ENCODE measurements at places on chromosomes 16 and 17.

GRCh38 chr17:43846963-43847371, at the start of gene CD300LG:
Gene CD300LG, plus strand, starts transcription at chr17:43847176. Its CDS starts 41 bp downstream, at chr17:43847217.
- H3K27ac ChIP-seq, result no peak within 1 kb of the TSS
- DNase-seq, result no peak
- peaks cover 25% of the 10 kb centered on the region for H3K27me3 ChIP-seq
- H3K36me3 ChIP-seq, result no peaks in the 10 kb centered on the region

- H3K36me3 ChIP-seq, result peaks cover 69% of the 10 kb centered on the region
- H3K27ac ChIP-seq, result no peak overlapping the region
- DNase-seq, result peak; percentile 81
- H3K27me3 ChIP-seq, result no peaks in the 10 kb centered on the region
- no peaks in the 10 kb centered on the region for H3K4me1 ChIP-seq
- no peak overlapping the region for H3K4me3 ChIP-seq
These were observed 13.7 kb upstream of the LGALS3BP start for GRCh38 chr17:78993241-78993956.

- no peak overlapping the region for H3K27ac ChIP-seq
- no peak for DNase-seq
- peaks cover 9% of the 10 kb centered on the region for H3K27me3 ChIP-seq
- no peak overlapping the region for H3K4me3 ChIP-seq
- no peaks in the 10 kb centered on the region for H3K36me3 ChIP-seq
These were observed 64.2 kb downstream of the SPECC1 start for GRCh38 chr17:20073055-20073979.

GRCh38 chr17:16081507-16082087, 82.0 kb downstream of the TTC19 start:
- no peak overlapping the region for H3K27ac ChIP-seq
- no peaks in the 10 kb centered on the region for H3K27me3 ChIP-seq
- no peak overlapping the region for H3K4me3 ChIP-seq
- peaks cover 82% of the 10 kb centered on the region for H3K36me3 ChIP-seq

- H3K27me3 ChIP-seq, result no peaks in the 10 kb centered on the region
- H3K36me3 ChIP-seq, result no peaks in the 10 kb centered on the region
- H3K27ac ChIP-seq, result no peak overlapping the region
- DNase-seq, result no peak
- peaks cover 9% of the 10 kb centered on the region for H3K4me1 ChIP-seq
- H3K4me3 ChIP-seq, result no peak overlapping the region
These were observed 5.5 kb downstream of the USP32 start for GRCh38 chr17:60386147-60387058.

- H3K4me3 ChIP-seq, result no peak overlapping the region
- peaks cover 10% of the 10 kb centered on the region for H3K36me3 ChIP-seq
- no peak for DNase-seq
- no peaks in the 10 kb centered on the region for H3K27me3 ChIP-seq
These were observed 24.2 kb downstream of the IGSF6 start for GRCh38 chr16:21628121-21628726.

DNA sequence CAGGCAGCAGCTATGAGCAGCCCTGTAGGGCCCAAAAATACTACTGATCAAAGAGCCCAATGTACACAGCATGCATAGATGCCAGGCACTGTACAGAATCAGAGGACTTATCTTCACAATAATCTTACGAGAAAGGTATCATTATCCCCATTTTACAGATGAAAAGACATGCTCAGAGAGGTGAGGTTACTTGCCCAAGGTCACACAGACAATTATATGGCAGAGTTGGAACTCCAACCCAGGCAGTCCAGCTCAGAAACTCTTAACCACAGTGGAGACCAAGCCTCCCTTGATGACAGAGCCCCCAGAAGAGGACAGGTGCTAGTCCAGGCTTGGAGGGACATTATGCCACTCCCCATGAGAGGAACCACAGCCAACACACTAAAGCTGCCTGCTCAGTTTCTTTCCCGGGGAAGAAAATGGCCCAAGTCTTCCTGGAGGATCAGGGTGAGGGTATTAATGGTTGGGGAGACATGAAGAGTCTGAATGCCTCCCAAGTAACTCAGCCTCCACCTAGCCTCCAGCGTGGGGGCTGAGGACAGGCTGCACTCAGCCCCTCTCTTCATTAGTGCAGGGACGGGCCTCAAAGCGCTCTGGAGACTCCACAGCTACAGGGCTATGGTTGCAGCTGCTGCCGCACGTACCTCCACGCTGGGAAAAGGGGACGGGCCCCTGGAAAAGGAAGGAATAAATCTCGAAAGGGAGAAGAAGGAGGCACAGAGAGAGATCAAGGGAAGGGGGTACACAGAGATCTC, 826 bp downstream of the UNC119 start:
- no peaks in the 10 kb centered on the region for H3K4me1 ChIP-seq
- H3K27ac ChIP-seq, result peak overlapping the region; percentile 63
- H3K4me3 ChIP-seq, result peak overlapping the region; percentile 97
- DNase-seq, result peak; percentile 73

- H3K27me3 ChIP-seq, result peaks cover 22% of the 10 kb centered on the region
- DNase-seq, result no peak
- H3K4me1 ChIP-seq, result no peaks in the 10 kb centered on the region
- no peak overlapping the region for H3K27ac ChIP-seq
These were observed 306.5 kb upstream of the TNRC6C start for GRCh38 chr17:77651988-77652387.

DNA sequence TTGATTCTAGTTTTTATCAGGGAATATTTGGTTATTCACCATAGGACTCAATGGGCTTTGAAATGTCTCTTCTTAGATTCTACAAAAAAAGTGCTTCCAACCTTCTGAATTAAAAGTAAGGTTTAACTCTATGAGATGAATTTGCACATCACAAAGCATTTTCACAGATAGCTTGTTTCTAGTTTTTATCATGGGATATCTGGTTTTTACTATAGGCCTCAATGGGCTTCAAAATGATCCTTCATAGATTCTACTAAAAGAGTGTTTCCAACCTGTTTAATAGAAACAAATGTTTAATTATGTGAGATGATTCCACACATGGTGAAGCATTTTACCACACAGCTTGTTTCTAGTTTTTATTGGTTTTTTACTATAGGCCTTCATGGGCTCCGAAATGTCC, 560.7 kb downstream of the KCNJ18 start:
- no peaks in the 10 kb centered on the region for H3K27me3 ChIP-seq
- no peak overlapping the region for H3K27ac ChIP-seq
- no peak for DNase-seq
- no peak overlapping the region for H3K4me3 ChIP-seq

DNA sequence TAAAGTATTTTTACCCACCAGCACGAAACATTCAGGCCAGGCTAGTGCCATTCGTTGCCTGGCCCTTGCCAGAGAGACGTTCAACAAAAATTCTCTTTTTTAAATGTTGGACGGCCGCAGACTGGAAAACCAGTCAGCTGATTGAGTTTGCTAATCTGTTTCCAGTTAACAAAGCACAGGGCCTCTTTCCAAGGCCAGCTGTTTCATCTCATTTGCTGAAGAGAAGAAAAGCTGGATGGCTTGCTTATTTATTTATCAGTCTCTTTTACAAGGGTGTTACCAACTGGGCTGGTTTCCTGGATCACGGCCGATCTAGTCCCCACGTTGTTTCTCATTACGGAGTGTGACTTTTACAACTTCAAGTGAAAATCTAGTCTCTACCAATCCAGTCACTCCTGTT, 418.7 kb upstream of the DYNLRB2 start:
- H3K27ac ChIP-seq, result no peak overlapping the region
- no peak overlapping the region for H3K4me3 ChIP-seq
- no peak for DNase-seq
- no peaks in the 10 kb centered on the region for H3K4me1 ChIP-seq
- no peaks in the 10 kb centered on the region for H3K36me3 ChIP-seq

- H3K27me3 ChIP-seq, result no peaks in the 10 kb centered on the region
- no peaks in the 10 kb centered on the region for H3K36me3 ChIP-seq
- no peak overlapping the region for H3K27ac ChIP-seq
- H3K4me3 ChIP-seq, result no peak overlapping the region
- no peak for DNase-seq
These were observed 267.1 kb downstream of the CBLN1 start for GRCh38 chr16:49014277-49015224.

DNA sequence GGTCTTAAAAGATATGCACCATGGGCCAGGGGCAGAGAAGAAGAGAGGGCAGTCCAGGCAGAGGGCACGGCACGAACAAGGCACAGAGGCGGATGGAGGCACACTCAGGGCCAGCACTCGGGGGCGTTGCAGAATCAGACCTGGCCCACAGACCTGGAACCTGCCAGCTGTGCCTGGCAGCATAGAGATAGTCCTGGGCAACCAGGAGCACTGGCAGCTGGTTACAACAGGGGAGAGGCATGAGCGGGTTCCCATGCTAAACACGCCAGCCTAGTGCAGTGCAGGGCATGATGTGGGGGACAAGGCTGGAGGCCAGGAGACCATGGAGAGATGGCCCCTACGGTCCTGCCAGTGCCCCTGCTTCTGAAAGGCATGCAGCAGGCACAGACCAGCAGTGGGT, 56.9 kb upstream of the RBFOX3 start:
- H3K4me3 ChIP-seq, result no peak overlapping the region
- H3K4me1 ChIP-seq, result no peaks in the 10 kb centered on the region
- DNase-seq, result no peak
- H3K27ac ChIP-seq, result no peak overlapping the region

DNA sequence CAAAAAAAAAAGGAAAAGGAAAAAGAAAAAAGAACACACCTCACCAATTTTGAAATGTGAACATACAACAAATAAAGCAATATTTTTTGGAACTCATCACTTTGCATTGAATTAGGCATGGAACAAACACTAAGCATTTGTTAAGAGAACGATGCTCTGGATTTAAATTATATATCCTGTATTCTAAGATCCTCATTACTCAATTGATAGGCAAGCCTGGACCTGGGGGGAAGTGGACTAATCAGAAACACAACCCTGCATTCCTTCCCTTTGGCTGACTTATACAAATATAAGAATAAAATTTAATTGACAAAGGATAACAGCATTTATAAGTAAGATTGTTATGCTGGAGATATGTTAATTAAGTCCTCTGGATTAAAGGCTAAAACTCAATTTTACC, 2.2 kb downstream of the GJC1 start:
- no peak overlapping the region for H3K27ac ChIP-seq
- H3K4me3 ChIP-seq, result peak overlapping the region; percentile 93
- H3K4me1 ChIP-seq, result peaks cover 15% of the 10 kb centered on the region

- H3K4me3 ChIP-seq, result no peak overlapping the region
- DNase-seq, result no peak
- H3K27ac ChIP-seq, result no peak overlapping the region
- no peaks in the 10 kb centered on the region for H3K36me3 ChIP-seq
These were observed 52.7 kb upstream of the KSR1 start for GRCh38 chr17:27403480-27404005.

Data from SJCRH30 (cell line).